ENCODE measurements at places on chromosomes 6 and 20.

- no peak for DNase-seq
Observed at GRCh38 chr6:106173124-106173879, 87.2 kb downstream of the PRDM1 start.

- DNase-seq = no peak
Observed at GRCh38 chr20:41100001-41100480, 37.3 kb upstream of the PLCG1 start.

GRCh38 chr6:93787841-93788240 lies 368.5 kb upstream of the EPHA7 start:
- DNase-seq = no peak

GRCh38 chr6:99393698-99394531 lies at the start of gene COQ3:
TSS of gene COQ3 (minus strand) at chr6:99394195. CDS start at chr6:99394179, 16 bp downstream.
- peak; percentile 73 for DNase-seq

DNA sequence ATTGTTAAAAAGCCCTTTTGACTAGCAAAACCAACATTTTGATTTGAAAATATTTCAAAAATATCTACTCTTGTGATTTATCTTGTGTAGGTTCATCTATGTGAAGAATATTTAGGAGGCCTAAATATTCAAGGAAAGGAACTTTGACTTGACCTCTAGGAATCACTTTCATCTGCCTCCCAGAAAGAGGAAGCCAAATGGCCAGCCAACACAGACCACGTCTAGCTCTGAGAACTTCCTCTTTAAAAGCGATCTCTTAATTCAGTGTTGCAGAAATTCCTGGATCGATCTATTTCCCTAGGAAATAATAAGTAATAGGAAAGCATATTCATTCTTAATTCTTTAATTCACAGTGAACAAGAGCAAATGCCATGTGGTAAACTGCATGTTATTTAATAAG lies 9.6 kb upstream of the MOXD1 start:
- no peak for DNase-seq

- no peak for DNase-seq
Observed at GRCh38 chr20:32111753-32112152, 2.2 kb downstream of the TM9SF4 start.

DNA sequence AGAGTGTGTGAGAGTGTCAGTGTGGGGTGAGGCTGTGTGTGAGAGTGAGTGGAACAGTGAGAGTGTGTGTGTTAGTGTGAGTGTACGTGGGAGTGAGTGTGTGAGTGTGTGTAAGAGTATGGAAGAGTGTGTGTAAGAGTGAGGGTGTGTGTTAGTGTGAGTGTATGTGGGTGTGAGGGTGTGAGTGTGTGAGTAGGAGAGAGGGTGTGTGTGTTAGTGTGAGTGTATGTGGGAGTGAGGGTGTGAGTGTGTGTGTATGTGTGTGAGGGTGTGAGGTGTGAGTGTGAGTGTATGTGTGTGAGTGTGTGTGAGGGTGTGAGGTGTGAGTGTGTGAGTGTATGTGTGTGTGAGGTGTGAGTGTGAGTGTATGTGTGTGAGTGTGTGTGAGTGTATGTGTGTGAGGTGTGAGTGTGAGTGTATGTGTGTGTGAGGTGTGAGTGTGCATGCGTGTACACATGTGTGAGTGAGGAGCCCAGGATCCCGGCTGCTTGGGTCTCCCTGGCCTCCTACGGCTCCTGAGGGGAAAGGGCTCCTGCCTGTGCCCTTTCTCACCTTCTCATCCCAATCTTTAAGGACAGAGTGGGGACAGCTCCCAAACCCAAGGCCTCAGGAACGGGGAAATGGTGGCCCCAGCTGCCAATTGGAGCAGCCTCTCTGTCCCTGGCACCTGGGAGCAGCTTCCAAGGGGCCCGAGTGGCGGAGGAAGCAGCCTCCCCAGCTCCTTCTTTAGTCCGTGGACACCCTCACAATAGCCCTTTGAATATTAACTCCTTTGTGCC lies 100.2 kb downstream of the PSMB1 start:
- DNase-seq = no peak

GRCh38 chr20:24754691-24755090 lies 194.4 kb upstream of the CST7 start:
- DNase-seq = no peak

- DNase-seq = no peak
Observed at GRCh38 chr6:82263916-82264315, 16.4 kb upstream of the IBTK start.

- DNase-seq = no peak
Observed at GRCh38 chr6:25028328-25028727, 92.6 kb upstream of the RIPOR2 start.

GRCh38 chr6:76014626-76015530 lies 57.6 kb downstream of the IMPG1 start:
- no peak for DNase-seq

DNA sequence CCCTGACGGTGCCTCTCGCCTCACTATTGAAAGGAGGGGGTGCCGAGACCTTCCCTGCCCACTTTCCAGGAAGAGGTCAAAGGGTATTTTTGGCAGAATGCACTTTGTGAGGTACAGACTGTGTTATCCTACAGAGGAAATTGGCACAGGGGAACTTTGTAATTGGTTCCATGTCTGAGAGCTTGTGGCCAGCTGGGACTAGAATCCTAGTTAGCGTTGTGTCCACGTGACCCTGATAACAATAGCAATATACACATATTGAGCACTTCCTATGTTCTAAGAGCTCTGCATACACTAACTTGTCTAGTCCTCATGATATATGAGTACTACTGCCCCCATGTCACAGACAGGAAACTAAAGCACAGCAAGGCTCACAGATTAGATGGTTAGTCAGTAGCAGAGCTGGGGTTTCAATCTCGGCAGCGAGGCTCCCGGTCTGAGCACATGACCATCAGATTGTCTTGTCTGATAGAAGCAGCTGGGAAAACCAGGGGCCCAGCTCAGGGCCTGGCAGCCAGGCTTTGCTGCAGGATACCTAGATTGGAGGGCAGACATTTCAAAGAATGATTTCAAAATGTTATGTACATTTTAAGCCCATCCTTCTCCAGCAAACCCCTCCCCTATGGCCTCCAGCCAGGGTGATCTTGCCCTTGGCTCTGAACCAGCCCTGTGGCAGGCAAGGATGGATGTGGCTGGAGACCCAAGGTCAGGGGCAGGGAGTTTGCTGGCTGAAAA lies 1.4 kb downstream of the MAPK13 start:
- DNase-seq = no peak

DNA sequence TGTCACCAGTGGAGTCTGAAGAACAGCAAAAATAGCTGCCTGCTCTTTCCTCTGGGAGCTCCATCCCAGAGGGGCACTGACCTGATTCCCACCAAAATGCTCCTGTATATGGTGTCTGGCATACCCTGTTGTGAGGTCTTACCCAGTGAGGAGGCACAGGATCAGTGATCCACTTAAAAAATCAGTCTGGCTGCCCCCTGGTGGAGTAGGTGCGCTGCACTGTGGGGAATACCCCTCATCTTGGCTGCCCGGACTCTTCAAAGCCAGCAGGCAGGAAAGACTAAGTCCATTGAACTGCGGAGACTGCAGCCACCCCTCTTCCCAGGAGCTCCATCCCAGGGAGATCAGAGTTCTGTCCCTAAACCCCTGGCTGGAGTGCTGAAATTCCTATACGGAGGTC lies 230.9 kb upstream of the HTR1E start:
- DNase-seq = no peak

- DNase-seq = no peak
Observed at GRCh38 chr20:33014336-33015113, 7.0 kb downstream of the BPIFB2 start.

DNA sequence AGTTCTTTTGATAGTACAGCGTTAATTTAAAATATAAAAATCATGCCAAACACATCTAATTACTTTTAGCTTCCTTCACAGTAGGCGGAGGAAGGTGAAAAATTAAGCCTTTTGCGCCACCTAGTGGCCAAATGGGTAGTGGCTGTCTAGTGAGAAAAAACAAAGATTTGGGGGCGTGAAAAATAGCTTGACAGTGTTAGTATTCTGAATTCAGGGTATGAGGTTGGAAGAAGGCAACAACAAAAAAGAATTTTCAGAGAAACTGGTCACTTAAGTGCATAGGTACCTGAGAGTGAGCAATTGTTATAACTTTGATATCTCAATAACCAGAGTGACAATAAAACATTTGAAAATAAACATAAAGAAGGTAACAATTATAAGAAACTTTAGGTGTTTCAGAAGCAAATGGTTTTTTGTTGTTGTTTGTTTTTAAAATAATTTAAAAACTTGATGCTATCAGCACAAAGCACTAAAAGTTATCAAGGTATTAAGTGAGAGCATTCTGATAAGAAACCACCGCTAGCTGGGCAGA lies 14.3 kb downstream of the PSMB9 start:
- peak; percentile 78 for DNase-seq

DNA sequence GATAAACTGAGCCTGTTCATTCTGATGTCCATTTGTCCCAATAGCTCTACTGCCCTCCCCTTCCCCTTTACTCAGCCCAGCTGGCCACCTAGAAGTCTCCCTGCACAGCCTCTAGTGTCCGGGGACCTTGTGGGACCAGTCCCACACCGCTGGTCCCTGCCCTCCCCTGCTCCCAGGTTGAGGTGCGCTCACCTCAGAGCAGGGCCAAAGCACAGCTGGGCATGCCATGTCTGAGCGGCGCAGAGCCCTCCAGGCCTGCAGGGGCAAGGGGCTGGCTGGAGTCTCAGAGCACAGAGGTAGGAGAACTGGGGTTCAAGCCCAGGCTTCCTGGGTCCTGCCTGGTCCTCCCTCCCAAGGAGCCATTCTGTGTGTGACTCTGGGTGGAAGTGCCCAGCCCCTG lies 24.7 kb upstream of the FANCE start:
- no peak for DNase-seq

- DNase-seq = no peak
Observed at GRCh38 chr6:116876635-116877611, at the start of gene RFX6. TSS of gene RFX6 (plus strand) at chr6:116877242. CDS start at chr6:116877276, 34 bp downstream.

DNA sequence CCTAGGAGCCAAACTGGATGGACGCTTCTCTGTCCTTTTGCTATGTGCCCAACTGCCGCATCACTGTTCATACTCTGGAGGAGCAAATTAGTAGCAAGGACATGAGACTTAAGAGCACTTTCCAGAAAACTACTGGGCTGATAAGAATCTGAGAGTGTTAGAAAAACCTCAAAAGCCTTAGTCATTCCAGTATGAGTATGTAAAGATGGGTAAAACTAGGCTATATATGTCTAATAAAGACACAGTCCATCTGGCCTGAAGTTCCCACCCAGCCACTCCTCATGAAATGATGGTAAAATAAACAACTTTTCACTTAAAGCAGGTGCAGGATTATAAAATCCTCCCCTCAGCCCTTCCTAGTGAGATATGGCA lies 30.6 kb downstream of the SHLD1 start:
- DNase-seq = no peak

DNA sequence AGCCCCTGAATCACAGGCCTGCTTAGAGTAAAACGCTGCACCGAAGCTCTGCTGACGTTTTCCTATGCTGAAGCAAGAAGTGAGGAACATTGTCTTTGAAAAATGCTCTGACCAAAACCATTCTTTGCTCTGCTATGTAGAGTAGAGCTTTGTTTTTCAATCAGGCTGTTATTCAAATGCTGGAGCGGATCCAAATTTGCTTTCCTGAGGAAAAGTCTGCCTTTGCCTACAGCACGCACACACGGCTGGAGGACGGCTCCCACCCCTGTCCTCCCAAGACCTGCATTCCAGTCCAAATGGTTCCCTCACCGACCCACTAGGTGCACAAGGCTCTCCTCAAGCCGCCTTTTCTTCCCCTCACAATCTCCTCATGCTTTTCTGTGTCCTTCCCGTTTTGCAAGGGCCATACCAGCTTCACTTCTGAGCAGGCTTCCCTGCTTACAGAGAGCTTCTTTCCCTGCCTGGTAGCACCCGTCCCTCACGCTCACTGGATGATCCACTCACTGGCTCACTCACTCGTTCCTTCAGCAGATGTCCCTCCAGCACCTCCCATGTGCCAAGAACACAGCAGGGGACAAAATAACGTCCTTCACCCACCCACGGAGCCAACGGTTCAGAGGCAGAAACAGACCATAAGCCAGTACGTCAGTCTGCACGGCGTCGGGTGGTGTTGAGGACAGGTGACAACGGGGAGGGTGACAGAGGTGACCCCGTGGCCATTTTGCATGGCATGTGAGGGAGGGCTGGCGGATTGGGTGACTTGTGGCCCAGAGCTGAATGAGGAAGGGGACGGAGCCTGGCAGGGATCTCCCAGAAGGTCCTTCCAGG lies 137.9 kb upstream of the NEDD9 start:
- DNase-seq = no peak
